ENCODE measurements at places on chromosomes 5 and 9.

DNA sequence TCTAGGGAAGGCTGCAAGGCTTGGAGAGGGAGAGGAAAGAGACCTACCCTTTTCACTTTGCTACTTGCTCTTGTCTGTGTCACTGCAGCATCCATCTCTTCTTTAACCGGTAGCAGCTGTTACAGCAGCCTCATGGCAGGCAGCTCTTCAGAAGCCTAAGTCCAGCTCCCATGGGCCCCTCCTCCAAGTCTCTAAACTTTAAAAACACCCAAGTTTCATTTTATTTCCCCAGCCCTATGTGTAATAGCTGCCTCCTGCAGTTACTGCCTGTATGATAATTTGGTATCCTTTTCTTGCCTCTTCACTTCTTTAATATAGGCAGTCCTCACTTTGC lies 313.1 kb upstream of the PIK3R1 start:
- no peak for DNase-seq

GRCh38 chr5:120152472-120152871 lies 311.6 kb upstream of the PRR16 start:
- no peak for DNase-seq

DNA sequence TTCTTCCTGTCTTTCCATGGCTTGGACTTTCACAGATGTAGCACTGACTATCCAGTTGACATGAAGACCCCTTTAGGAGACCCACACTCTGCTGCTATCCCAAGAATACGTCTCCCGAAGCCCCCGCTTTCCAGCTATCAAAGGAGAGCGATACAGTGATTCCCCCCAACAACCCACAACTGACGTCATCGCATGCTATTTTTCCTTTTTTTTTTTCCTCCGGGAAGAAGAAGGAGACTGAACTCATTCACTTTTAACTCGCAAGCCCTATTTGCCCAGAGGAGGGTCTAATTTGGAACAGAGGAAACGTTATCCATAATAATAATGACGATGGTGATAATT lies 2.1 kb downstream of the PAPPA start:
- no peak for DNase-seq

DNA sequence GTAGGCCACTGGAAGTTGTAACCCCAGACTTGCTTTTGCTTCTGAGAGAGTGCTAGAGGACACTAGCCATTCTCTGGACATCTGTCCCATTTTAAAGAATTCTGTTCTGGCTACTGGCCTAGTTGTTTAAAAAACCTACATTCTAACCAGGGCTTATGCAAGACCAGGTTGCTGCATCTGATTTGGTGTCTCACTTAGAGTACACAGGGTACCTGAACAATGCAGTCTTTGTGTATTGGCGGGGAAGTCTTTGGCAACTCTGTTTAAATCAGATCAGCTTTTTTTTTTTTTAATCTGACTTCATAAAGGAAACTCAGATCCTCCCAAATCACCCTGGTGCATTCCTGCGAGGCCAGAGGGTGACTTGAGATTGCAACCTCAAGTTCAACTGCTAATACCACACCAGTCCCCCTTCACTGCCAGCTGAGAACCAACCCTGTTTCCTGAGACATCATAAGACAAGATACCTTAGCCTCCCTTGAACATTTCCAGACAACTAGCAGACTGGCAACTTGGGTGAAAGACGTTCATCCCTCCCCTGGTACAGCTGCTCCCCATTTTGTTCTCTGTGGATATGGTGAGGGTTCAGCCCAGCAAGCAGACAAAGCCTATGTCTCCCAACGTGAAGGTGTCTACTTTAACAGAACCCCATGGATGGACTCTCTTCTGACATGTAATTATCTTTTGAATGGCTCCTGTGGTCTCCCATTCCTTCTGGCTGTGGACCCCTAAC lies 27.0 kb downstream of the SKP1 start:
- no peak for DNase-seq

DNA sequence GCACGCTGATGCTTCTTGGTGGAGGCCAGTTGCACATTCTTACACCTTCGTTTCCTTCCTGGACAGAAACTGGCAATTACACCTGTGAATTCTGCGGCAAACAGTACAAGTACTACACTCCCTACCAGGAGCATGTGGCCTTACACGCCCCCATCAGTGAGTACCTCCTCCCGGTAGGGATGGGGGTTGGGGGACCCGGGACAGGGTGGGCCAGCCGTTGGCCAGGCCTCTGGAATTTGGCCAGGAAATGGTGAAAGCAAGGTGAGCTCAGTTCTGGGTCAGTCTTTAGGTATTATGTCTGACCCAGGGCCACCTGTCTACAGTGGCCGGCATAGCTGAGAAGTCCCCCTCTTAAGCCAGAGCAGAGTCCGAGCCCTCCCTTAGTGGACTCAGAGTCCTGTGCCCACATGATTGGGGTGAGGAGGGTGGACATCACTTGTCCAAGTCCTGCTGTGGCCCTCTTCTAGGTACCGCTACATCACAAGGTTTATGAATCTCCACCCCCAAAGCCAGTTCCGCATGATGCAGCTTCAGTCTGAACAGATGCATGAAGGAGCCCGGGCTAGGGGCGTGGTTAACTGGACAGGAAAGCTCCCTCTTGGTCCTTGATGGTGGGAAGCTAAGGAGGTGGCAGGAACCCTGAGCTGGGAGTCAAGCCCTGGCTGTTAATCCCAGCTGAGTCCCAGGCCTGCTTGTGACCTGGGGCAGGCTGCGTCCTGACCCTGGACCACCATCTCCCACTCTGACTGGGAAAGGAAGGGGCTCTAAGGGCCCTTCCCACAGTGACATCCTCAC lies 61.3 kb downstream of the AMBP start:
- DNase-seq = peak; percentile 35

- no peak for DNase-seq
Measured at GRCh38 chr9:132166599-132166998, 4.7 kb downstream of the NTNG2 start.

- DNase-seq = no peak
Measured at GRCh38 chr5:169081000-169081724, 219.8 kb downstream of the SLIT3 start.

DNA sequence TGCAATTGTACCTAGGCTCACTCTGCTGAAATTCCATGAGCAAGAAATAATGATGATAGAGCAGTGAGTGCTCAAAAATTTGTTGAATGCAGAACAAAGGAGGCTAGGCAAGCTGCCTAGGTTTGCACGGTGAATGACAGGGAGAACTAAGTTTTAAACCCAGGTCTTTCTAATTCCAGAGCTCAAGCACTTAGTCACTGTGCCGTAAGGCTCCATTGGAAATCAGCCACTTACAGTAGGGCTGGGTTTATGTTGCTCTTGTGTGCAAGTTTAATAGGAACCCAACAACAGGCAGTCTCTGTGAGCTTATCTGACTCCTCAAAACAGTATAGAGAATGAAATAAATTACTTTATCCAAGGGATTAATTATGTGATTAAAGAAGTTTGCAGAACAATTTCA lies 147.0 kb downstream of the CSNK1G3 start:
- no peak for DNase-seq

GRCh38 chr5:163565492-163565891 lies 60.1 kb downstream of the MAT2B start:
- no peak for DNase-seq

DNA sequence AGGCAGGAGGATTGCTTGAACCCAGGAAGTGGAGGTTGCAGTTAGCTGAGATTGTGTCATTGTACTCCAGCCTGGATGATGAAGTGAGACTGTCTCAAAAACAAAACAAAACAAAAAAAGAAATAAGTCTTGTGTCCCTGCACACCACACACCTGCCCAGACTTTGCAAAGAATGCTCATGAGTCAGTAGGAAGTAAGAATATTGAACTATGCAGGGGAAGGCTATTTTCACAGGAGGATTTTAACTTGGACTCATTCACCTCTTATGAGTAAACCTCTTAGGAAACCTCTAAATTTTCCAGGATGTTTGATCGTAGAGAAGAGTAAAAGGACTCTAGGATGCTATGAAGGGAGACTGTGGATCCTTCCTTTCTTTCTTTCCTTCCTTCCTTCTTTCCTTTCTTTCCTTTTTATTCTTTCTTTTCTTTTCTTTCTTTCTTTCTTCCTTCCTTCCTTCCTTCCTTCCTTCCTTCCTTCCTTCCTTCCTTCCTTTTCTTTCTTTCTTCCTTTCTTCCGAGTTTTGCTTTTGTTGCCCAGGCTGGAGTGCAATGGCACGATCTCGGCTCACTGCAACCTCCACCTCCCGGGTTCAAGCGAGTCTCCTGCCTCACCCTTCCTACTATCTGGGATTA lies 96.7 kb upstream of the CLINT1 start:
- DNase-seq = no peak

GRCh38 chr5:127136908-127137307 lies 63.6 kb upstream of the C5orf63 start:
- DNase-seq = no peak

- no peak for DNase-seq
Measured at GRCh38 chr9:121999556-121999955, 93.6 kb downstream of the TTLL11 start.

DNA sequence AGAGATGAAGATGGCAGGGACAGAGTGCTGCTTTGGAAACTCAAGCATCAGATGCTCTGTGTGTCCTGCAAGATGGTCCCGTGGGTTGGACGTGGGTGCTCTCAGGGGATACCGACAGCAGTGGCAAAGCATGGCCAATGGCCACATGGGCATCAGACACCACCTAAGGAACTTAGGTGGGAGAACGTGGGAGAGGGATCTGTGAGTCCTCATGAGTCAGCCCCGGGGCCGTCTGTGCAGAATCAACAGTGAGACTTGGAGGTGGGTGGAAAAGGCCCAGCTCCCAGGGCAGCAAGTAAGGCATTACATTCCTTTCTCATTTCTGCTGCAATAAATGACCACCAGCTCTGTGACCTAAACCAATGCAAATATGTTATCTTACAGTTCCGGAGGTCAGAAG lies 77.0 kb downstream of the RAD23B start:
- DNase-seq = no peak

- DNase-seq = no peak
Measured at GRCh38 chr5:146707316-146707715, 171.2 kb downstream of the PPP2R2B start.

DNA sequence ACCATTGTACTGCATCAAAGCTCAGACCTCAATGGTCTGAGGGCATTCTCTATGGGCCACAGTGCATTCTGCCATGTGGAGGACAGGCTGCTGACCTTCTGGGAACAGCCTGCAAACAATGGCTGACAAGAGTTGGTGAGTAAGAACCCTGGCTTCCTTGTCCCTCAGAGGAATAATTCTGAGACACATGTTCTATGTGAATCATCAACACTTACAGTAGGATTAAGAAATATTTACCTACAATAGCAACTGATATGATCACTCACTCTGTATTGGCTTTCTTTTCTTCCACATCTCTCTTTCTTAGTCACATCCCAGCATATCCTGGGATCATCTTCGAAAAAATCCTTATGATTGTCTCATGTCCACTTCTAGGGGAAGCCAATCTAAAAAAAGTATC lies 306.5 kb upstream of the ITGA1 start:
- no peak for DNase-seq

Measured in CD8-positive, alpha-beta T cell (primary cell).